ENCODE measurements at places on chromosomes 1 and 21.

GRCh38 chr1:114043054-114043453, 63.8 kb downstream of the OLFML3 start:
- DNase-seq, result no peak

DNA sequence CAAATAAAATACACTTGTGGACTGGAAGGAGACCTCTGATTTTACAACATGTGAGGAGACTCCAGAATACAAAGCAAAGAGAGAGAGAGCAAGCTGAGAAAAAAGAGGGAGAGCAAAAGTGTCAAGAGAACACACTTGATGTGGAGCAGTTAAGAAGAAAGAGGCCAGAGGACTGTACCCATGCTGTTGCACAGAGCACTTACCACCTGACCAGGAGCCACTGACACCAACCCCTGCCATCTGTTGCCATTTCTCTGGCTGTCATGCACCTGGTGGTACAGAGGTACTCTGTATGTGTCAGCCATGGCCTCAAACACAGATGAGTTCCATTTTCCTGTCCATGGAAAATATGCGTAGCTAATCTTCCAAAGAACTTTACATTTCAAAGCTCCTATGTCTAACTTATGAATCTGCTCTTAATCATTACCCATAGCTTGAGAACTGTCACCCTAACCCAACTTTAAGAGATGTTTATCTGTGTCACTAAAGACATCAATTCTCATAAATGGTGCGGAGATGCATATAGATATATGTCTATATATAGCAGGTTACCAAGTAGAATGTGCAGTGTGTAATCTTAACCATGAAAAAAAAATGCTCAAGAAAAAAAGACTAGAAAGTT, 32.8 kb upstream of the ABCD3 start:
- DNase-seq, result no peak

DNA sequence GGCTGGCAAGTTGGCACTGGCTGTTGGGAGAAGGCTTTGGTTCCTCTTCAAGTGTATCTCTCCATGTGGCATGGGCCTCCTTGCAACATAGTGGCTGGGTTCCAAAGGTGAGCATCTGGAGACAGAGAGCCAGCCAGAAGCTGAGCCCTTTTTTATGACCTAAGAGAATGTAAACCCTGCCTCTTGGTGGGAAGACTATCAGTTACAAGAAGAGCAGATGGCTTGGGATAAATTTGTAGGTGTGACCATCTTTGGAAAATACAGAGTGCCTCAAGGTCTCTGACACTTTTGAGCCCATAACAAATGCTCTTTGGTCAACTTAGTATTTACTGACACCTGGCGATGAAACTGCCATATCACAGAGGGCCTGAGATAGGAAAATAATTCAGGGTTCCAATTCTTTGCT, 31.4 kb upstream of the PRELP start:
- no peak for DNase-seq

DNA sequence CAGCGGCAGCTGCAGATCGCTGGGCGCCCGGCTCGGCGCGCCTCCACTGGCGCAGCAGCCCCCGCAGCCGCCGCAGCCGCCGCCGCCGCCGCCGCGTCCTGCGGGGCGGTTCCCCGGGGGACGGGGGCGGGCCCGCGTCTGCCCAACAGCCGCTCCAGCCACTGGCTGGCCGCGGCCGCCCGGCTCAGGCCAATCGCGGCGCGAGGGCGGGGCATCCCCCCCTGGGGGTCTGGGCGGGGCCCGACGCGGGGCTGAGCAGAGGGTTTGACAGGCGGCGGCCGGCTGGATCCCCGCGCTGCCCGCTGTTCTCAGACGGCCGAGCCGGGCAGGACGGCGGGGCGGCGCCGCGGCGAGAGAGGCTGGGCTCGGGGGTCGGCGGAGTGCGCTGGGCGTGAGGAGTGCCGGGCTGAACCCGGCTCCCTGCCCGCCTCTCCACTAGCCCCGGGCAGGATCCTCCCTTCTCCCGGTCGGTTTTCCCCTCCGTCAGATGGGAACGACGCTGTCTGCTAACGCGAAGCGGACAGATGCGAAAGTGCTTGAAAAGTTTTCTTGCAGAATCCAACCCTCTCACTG, at the start of gene GLIS1:
GLIS1 (minus strand) TSS at position 56 of the 573 bp plus-strand sequence. CDS start 1,100 bp downstream, outside the sequence.
- peak; percentile 81 for DNase-seq

- DNase-seq, result peak; percentile 90
Measured at GRCh38 chr1:10776190-10776905, 20.1 kb downstream of the CASZ1 start.

DNA sequence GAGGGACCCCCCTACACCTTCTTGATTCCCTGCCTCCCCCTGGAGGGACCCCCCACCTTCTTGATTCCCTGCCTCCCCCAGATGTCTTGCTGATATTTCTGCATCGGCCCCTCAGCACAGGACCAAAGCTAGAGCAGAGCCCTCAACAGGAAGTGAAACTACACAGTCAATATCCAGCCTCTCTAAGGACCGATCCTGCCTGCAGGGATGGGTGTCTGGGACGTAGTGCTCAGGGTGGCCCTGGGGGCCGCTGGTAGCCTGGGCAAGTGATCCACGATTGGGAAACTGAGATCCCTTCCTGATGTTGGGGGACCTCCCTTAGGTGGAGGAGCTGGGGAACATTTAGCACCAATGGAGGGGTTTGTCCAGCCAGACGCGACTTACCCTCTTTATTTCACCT, 3.9 kb upstream of the LEFTY2 start:
- DNase-seq, result no peak

GRCh38 chr1:178094739-178095645, 1.1 kb downstream of the RASAL2 start:
- no peak for DNase-seq

DNA sequence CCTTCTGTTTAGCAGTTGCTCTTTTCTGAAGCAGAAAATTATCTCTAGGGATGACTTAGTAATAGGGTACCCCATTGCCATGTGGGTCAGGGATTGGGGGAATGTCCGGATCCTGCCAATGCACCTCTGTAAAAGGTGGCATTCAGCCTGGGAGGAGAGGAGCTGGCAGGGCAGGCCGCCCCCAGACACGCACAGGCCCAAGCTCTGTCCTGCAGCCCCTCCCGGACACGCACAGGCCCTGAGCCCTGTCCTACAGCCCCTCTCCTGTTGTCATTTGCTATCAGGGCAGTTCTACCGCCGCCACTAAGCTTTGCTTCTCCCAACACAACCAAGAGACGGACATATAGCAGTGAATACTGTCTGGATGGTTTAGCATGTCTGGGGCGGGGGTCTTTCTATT, 219.1 kb downstream of the SDCCAG8 start:
- DNase-seq, result no peak

GRCh38 chr1:234970731-234971476, 157.7 kb downstream of the TOMM20 start:
- DNase-seq, result no peak

DNA sequence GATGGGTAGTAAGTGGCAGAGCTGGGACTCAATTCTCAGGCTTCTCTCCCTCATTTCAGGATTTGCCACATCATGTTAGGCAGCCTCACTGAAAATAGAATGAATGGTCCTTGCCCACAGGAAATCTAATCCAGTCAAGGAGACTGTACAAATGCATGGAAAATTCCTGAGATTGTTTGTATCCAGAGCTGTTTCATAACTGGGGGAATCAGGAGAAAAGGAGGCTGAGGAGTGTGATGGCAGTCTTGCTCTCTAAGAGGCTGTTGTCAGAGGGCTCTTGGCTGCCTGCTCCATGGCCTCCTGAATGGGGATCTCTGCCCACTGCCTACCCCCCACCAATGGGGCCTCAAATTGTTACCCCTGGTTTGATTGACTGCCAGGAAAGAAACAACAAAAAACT, 141.9 kb upstream of the TNR start:
- DNase-seq, result no peak

- DNase-seq, result peak; percentile 80
Measured at GRCh38 chr1:199551967-199552565, 475.4 kb upstream of the NR5A2 start.

DNA sequence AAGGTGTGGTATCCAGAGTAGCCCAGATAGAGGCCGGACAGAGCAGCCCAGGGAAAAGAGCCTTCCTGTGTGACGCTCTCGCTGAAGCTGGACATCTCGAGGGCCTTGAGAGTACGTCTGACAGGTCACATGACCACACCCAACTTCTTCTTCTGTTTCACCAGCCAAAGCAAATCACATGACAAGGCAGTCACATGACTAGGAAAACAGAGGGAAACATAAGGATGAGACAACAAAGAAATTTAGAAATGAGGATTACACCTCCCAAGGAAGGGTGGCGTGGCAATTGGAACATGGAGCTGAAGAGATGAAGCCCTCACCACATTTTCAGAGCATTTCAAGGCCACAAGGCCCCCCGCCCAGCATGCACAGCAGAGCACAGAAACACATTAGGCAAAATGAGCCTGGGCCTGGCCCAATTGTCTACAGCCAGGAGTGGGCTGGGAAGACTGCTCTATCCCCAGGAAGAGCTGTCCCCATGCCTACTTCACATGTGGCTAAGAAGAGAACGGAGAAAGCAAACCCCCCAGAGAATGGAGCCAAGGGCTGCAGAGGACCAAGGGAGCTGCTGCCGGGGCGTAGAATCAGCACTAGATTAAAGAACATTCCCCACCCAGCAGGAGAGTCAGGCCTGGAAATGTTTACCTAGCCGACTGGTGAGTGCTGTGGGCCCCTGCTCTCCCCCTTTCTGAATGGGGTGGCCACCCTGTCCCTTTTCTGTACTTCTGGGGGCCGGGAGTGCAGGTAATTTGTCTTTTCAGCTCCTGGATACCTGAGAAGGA, 305.1 kb downstream of the NPHP4 start:
- DNase-seq, result no peak

DNA sequence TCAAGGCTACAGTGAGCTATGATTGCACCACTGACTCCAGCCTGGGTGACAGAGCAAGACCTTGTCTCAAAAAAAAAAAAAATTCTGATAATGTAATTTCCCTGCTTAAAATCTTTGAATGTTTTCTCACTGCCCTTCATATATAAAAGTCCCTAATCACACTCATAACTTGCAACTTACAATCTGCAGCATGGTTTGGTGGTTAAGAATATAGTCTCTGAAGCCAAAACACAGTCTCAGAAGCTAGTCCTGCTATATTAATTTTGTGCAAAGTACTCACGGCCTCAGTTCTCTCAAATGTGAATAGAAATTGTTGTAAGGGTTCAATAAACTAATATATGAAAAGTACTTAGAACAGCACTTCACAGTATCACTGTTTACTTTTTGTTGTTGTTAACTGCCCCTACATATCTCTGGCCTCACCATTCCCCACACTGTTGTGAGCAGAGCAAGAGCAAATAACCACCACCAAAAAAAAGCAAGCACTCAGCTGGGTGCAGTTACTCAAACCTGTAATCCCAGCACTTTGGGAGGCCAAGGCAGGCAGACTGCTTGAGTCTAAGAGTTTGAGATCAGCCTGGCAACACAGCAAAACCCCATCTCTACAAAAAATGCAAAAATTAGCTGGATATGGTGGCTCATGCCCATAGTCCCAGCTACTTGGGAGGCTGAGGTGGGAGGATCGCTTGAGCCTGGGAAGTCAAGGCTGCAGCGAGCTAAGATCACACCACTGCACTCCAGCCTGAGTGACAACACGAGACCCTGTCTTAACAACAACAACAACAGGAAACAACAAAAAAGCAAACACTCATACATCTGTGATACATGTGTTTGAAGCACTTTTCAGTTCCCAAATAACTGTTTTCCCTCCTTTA, 22.4 kb downstream of the ASH1L start:
- no peak for DNase-seq

Measured in NCI-H1105 treated with DMSO at 0.1 percent for 48 hours (cell line).